T-helper 17 cell (primary cell): ENCODE measurements at places on chromosomes 16 and 17.

- no peak for DNase-seq
These were observed 16.8 kb upstream of the MED9 start for GRCh38 chr17:17460038-17460437.

DNA sequence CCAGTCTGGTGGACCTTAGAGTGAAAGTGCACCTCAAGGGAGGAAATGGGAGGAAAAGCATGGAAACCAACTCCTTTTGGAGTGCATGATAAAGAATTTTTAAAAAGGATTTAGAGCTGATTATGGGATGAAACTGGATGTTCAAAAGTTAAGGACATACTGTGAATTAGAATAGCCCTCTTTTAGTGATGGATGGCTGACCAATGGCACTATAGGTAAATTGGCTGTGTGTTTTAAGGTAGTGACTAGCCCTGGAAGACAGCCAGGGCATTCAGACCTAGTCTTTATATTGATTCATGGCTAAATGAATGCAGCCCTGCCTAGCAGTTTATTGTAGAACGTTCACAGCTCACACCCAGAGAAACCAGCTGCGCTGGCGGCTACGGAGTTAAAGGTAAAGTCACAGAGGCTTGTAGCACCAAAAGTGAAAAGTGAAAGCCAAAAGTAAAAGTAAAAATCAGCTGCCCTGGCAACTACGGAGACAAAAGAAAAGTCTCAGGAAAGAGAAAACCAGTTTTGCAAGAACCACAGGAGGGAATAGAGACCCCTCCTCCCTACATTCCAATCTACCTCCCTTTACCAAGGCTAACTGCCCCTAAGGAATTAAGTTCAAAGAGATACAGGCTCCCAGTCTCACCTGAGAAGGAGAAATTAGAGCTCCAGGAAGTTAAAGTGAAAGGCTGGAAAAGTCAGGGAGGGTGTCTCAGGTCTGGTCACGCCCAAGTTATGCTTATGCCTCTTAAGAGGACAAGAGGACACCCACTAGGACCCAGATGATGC is 21.8 kb downstream of the ACSM1 start:
- no peak for DNase-seq

- DNase-seq = no peak
These were observed 6.7 kb upstream of the AXIN1 start for GRCh38 chr16:359067-359763.

GRCh38 chr17:64252831-64253230 is 10.2 kb downstream of the TEX2 start:
- no peak for DNase-seq

- no peak for DNase-seq
These were observed 13.9 kb upstream of the OR1F1 start for GRCh38 chr16:3173892-3174617.

- no peak for DNase-seq
These were observed 39.3 kb upstream of the TEKT1 start for GRCh38 chr17:6870841-6871240.

DNA sequence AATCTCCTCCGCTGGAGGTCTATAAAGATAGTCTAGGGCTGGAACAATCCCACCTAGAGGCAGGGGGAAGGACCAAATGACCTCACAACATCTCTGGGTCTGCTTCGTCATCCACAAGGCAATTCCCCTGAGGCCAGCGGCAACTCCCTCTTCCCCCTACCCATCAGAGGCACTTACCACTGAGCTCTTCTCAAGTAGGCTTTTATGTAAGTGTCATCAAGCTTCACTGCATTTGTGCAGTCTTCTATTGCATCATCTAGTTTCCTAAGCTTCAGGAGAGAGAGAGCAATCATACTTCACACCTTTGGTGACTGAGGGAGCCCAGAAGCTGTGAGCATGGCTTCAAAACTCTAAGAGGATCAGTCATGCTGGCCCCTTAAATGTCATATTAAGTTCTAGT is 21.0 kb downstream of the CNP start:
- no peak for DNase-seq

GRCh38 chr17:9926150-9926804 is 21.2 kb upstream of the RCVRN start:
- no peak for DNase-seq

DNA sequence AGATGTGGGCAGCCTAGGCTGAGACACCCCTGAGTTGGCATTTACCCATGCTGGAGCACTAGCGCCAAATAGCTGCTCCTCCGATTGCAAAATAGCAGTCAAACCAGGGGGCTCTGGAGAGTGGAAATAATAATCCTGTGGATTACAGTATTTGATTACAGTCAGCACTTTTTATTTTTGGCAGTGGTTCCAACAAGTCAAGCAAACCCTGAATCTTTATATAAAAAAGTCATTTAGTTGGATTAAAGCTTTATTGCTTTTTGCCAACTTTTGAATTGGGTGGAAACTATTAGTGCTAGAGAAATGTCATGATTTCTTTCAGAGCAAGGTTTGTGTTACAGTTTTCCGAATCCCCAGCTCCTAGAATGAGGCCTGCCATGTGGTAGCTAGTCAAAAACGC is 99.3 kb upstream of the FAM20A start:
- no peak for DNase-seq

DNA sequence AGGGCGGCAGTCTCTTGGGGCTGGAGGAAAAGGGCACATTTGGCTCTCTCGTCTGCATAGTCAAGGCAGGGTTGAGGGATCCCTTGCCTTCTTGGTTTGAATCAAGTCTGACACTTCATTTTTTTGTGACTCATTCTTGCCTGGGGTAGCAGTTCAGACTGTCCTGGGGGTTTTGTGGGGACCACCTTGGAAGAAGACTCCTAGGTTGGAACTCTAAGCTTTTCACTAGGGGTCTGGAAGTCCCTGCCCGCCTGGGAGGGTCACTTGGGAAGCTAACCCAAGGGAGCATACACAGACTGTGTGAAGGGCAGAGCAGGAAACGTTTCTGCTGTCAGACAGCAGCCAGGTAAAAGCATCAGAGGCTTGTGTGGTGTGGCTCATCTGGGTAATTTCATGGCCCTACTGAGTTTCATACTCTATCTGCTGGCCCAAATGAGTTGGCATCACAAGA is 11.3 kb downstream of the YPEL2 start:
- DNase-seq = no peak

GRCh38 chr16:52487849-52488457 is 59.0 kb downstream of the TOX3 start:
- DNase-seq = no peak

GRCh38 chr17:38349097-38349730 is 2.4 kb upstream of the SOCS7 start:
- peak; percentile 57 for DNase-seq

- no peak for DNase-seq
These were observed 296.9 kb downstream of the RBFOX1 start for GRCh38 chr16:7629571-7629970.

DNA sequence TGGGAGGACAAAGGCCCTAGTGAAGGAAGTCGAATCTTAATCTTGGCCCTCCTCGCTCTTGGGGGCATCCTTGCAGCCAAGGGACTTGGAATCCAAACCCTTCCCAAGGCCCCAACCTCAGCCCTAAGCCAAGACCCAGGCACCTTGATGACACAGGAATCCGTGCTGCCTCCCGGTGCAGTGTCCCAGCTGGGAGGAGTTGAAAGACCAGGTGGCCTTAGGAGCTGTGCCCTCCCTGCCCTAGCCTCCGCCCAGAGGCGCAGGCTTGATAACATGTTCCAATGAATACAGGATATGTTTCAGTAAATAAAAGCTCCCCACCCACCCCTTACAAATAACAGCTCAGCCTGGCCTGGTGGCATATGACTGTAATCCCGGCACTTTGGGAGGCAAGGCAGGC is at the start of gene CHST5:
Gene CHST5, minus strand, starts transcription at position 208 of the 400 bp plus-strand sequence. CDS start 5,724 bp downstream, outside the sequence.
- DNase-seq = no peak

DNA sequence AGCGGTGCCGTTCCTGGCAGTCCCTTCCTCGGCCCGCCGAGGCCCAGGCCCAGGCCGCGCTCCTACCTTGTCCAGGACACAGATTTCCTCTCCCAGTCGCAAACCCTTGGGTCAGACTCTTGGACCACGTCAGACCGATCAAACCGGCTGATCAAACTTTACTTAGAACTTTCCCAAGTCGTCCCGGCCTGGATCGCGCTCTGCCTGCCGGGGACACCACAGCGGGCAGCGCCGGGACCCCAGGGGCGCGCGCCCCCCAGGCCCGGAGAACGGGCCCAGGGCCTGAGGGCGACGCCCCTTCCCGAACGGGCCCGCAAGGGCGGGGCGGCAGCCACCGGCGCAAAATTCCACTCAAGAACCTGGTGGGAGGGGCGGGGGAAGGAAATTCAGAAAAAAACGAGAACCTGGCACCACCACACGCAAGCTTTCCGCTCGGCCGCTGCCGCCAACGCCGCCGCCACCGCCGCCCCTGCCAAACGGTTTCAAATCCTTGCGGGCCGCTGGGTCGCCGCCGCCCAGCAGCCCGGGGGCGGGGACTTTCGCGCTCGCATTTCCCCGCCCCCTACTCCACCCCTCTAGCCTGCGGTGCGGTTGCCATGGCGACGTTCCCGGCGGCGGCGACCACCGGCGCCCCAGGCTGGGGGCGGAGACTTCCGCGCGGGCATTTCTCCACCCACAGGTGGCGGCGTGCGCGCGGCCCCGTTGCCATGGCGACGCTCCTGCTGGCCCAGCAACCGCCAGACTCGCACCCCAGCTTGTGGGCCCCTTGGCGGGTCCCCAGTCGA is at the start of gene CEP112:
Gene CEP112, minus strand, starts transcription at position 541 of the 785 bp plus-strand sequence.
- DNase-seq = peak; percentile 88

- DNase-seq = no peak
These were observed 1.2 kb downstream of the GSG1L start for GRCh38 chr16:28062261-28062846.

DNA sequence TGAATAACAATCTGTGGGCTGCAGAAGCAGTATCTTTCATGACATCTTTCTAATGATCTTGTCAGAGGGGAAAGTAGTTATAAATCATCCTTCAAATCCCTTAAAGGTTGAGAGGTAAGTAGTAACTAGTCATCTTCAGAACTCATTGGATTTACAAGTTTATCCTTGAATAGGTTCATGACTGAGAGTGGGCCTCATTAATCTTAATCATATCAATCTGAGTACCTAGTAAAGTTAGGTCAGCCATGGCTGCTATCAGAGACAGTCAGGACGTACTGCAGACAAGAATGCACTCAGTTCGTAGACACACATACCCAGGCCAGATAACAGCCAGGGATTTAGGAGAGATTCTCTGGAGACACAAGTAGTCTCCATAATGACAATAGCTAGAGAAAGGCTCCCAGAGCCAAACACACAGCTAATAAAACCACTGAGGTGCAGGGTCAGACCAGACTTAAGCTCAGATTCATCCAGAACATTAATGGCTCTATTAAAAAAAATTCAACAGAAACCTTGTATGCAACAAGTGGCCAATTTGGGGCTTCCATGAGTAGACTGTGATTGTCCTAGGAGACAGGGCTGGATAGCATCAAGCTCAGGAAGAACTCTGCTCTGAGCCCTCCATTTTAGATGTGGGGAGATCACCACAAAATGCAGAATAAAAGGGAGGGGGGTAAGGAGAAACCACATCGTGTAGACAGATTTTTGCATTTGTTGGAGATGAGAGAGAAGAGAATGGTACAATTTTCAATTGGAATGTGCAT is 65.8 kb downstream of the TBX4 start:
- no peak for DNase-seq

DNA sequence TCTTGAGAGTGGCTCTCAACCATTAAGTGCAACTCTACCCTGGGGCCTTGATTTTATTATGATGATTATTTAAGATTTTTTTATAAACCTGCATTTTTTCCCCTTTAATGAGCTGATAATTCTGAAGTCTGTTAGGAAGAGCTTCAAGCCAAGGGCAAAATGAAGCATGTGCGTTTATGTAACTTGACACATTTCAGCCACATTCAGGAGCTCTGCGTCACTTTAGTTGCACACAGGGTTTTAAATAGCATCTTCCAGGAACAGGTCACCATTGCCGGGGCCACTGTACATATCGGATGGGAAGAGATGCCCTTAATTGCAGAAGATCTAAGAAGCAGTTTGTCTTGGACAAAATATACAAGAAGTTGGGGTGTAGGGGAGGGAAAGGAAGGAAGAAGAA is 89.6 kb downstream of the BMERB1 start:
- no peak for DNase-seq

GRCh38 chr16:2178321-2179106 is 17.9 kb downstream of the CASKIN1 start:
- peak; percentile 37 for DNase-seq

DNA sequence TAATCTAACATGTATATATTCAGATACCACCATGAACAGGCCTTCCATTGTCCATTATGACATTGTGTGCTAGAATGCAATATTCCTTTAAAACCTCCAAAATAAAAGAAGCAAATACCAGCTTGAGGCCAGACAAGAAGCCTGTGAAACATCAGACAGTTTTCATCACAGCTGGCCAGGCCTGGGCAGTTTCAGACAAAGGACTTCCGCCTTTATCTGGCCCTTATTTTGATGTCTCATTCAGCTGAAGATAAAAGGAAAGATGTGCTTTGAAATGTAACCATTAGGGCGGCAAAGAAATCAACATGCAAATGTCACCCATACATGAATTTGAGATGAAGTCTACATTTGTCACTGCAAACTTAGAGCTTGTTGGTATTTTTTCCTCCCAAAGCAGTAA is 737.5 kb downstream of the KCNJ2 start:
- DNase-seq = no peak

GRCh38 chr17:14744761-14745473 is 444.0 kb downstream of the HS3ST3B1 start:
- no peak for DNase-seq

- DNase-seq = no peak
These were observed 90.5 kb downstream of the NPIPB11 start for GRCh38 chr16:29315916-29316517.

GRCh38 chr17:66330646-66331037 is 28.2 kb downstream of the PRKCA start:
- no peak for DNase-seq

DNA sequence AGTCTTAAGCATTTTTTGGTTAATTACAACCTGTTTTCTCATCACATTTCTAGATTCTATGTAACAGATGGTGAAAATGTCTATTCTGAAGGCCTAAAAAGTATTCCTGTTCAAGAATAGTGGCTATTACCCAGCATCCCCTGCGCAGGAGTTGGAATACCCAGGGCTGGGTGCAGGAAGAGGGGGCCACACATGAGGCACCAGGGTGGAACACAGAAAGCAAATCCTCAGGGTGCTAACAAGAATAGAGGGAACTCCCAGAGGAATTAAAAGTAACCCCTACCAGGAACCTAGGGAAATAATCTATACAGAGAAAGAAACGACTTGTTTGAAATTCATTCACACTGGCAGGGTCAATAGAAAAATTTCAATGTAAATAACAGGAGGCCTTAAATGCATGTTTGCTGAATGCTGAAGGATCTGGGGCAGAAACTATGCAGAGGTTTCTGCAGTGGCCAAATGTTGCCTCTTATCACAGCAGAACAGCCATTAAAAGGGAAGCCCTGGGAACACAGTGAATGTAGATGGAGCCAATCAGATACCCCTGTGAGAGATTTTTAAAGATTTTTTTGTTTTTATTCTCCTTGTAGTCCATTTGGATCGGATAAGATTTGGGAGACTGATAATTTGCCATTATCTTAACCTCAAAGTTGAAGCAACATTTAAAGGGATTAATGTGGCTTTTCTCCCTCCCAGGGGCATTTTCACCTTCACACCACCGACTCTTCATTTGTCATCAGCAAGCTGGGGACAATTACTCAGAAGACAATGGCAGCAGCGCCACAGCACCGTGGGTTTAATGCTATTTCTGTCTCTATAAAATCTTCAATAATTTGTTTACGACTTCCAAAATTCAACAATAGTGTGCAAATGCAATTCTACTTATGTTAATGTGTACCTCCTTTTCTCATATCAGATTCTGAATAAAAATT is 196.0 kb upstream of the PSMD7 start:
- no peak for DNase-seq
